ENCODE measurements at places on chromosomes 7 and 10.

GRCh38 chr7:116228241-116228640 is 17.9 kb downstream of the TES start:
- DNase-seq: no peak

DNA sequence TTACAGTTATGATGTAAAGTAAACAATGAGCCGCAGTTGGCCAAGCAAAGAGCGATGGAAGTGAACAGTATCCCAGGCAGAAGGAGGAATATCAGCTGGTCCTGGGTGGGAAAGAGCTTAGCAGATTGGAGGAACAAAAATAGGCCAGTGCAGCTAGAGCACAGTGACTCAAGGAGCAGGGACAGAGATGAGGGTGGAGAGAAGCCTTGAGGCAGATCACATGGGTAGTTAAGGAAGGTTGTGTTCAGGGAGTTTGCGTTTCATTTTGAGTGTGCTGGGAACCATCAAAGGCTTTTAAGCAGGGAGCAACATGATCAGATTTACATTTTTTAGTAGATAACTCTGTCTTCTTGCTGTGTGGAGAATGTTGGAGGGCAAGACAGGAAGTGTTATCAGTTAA is 113.6 kb downstream of the OAT start:
- DNase-seq: no peak

DNA sequence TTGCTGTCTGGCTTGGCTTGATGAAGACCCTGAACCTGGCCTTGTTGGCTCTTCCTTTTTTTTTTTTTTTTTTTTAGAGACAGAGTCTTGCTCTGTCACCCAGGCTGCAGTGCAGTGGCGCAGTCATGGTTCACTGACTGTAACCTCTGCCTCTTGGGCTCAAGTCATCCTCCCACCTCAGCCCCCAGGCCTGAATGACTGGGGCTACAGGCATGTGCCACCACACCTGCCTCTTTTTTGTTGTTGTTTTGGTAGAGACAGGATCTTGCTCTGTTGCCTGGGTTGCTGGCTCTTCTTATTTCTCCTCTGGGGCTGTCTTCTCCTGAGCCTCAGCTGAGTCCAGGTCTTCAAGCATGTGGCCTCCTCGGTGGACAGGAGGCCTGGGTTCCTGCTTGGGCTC is 44.7 kb downstream of the PRF1 start:
- DNase-seq: no peak

DNA sequence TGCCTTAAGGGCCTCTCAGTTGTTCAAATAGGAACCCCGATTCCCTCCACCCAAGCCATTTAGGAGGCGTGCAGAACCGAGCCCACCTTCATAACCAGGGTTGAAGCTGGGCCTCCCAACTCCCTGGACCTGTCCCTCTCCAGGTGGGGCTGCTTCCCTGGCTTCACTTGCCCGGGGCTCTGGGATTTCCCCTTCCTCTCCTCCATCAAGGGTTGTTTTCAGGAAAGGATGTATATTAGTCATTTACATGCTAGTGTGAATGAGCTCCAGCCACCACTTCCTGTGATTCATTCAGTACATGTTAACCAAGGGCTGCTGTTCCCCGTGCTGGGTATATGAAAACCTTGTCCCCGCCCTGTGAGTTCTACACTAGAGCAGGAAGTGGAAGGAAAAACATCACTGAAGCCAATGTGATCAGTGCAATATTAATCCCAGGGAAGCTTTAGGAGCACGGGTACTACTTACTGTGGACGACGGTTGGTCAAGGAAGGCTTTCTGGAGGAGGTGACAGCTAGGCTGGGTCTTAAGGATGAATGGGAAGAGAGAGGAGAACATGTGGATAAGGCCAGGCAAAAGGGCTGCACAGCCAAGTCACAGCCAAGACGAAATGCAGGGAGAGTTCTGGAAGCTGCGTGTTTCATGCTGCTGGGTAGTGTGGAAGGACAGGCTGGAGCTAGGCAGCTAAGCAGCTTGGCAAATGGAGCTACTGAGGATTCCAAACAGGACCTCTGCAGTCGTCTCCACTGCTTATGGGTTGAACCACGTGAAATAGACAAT is 150.1 kb upstream of the SHH start:
- peak; percentile 3 for DNase-seq

- DNase-seq: no peak
Observed at GRCh38 chr7:90923541-90923997, 327.4 kb downstream of the CDK14 start.
